ENCODE measurements at places on chromosomes 16 and 17.

GRCh38 chr17:66835476-66835875 is 559 bp downstream of the CACNG5 start:
- DNase-seq: no peak

DNA sequence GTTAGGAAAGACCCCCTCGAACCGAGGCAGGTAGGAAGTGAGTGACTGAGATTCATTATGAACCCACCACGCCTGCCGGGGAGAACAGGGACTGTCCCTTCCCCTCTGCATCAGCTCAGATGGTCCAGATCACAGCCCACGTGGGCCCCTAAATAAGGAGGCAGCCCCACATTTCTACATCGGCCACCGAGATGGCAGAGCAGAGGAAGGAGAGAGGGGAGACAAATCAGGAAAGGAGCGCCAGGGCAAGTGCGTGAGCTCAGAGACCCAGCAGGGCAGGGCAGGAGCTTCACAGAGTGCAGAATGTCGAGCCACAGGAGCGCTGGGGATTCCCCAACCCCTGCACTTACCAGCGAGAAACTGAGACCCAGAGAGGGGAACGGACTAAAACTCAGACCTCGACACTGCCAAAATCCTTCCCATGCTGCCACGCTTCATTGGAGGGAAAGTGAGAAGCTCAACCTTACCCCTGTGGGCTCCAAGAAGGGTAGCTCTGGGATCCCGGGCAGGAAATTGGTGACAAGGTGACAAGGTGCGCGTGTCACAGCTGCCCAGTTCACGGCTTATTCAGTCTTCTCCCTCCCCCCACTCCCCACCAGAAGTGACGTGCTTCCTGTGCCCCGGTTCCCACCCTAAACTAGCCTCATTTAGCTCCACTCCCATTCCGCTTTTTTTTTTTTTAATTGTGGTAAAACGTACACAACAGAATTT is at the start of gene ICAM2:
Gene ICAM2 (minus strand): TSS at position 578 of the 711 bp plus-strand sequence. CDS start 13,942 bp downstream, outside the sequence.
- DNase-seq: peak; percentile 89

GRCh38 chr17:48642843-48643696 is 16.9 kb upstream of the HOXB9 start:
- DNase-seq: no peak

DNA sequence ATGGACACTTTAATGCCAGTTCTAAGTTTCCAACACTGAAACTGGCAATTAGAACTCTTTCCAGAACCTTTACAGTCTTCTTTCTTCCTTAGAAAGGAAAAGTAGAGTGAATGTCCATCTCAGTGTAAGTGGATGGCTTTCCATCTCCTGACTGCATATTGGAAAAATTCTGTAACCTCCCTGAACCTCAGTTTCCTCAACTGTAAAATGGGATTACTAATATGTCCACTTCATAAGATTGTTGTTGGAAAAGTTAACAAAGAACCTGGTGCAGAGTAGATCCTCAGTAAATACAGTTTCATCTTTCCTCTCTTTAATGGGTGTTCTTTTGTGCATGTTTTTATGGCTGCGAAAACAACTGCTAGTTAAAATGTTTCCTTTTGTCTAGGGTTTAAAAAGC is 2.6 kb downstream of the TMEM98 start:
- no peak for DNase-seq

DNA sequence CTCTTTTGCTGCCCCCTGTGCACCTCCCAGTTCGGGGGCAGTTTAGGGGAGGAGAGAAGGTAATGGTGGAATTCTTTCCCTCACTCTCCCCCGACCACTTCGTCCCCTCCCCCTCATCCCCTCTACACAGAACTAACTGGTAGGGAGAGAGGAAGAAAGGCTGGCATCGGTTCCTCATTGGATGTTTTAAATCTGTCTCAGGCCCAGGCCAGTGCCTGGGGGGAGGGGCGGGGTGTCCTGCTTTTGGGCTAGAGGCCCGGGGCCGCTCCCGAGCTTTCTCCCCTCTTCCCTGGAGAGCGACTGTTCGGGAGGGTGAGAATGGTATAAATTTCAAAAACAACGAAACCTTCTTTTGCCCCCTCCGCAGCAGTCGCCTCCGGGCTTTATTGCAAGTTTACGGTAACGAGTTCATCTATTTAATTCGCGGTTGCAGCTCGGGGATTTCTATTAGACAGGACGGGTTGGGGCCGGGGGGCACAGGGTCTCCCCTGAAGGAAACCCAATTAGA is at the start of gene PRAC2:
Gene PRAC2 (plus strand): TSS at position 271 of the 508 bp plus-strand sequence. CDS start 1,226 bp downstream, outside the sequence.
- no peak for DNase-seq

DNA sequence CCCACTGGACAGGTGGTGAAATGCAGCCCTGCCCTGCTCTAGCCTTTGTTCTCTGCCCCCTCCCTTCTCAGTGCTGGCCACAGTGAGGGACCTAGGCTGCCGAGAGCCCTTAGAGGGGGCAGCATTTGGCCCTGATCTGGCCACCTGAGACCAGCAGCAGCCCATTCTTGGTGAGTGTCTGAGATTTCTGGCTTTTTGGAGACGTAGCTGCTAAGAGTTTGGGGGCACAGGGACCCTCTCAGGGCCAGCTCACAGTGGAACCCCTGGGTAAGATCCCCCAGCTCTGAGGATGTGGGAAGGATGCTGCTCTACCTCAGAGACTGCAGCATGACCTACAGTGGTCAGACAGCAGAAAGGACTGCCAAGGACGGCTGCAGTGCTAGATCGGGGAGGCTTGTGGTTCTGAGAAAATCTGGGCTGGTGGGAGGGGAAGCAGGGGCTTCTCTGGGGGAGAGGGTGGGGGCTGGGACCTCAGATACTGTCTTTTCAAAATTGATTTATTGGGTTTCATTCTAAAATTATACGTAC is 13.3 kb downstream of the GRB7 start:
- DNase-seq: no peak

All from stimulated activated CD4-positive, alpha-beta T cell treated with anti-CD3 and anti-CD28 coated beads, Interleukin-15, amount 100 ng/mL, for 24 hours (primary cell).